Common myeloid progenitor, CD34-positive (primary cell): ENCODE measurements at places on chromosomes 2 and 18.

- no peak for DNase-seq
These were observed 110.7 kb upstream of the HNRNPA3 start for GRCh38 chr2:177101930-177102329.

DNA sequence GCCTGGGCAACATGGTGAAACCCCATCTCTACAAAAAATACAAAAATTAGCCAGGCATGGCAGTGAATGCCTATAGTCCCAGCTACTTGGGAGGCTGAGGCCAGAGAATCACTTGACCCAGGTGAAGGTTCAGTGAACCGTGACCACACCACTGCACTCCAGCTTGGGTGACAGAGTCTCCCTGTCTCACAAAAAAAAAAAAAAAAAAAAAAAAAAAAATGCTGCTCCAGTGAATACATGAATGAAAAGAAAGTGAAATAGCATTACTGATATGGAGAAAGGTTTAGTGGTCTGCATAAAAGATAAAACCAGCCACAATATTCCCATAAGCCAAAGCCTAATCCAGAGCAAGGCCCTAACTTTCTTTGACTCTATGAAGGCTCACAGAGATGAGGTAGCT, 44.5 kb downstream of the METTL8 start:
- no peak for DNase-seq

- DNase-seq, result no peak
These were observed 441.7 kb downstream of the ZNF521 start for GRCh38 chr18:24910221-24910620.

DNA sequence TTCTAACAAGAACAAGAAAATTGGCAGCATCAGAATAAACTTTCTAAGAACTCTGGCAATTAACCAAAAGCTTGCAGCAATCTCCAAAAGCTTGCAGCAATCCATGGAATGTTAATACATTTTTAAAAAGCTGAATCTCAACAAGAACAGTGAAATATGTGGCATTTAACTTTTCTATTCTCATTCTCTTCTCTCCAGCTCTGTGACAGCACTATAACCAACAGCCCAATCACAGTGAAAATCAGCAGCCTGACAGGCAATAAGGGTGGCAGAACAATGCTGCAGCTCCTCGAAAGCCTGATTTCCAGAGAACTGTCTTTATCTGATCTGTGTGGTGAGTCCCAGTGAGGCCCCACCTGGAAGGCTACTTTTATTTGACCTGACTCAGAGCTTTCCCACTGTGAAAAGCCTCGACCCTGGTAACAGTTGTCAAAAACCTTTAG, 60.0 kb downstream of the TMEM131 start:
- DNase-seq, result peak; percentile 20

GRCh38 chr2:175372704-175373701, 191.5 kb upstream of the ATP5MC3 start:
- peak; percentile 55 for DNase-seq

- DNase-seq, result no peak
These were observed 11.6 kb downstream of the HNRNPLL start for GRCh38 chr2:38591152-38591551.

DNA sequence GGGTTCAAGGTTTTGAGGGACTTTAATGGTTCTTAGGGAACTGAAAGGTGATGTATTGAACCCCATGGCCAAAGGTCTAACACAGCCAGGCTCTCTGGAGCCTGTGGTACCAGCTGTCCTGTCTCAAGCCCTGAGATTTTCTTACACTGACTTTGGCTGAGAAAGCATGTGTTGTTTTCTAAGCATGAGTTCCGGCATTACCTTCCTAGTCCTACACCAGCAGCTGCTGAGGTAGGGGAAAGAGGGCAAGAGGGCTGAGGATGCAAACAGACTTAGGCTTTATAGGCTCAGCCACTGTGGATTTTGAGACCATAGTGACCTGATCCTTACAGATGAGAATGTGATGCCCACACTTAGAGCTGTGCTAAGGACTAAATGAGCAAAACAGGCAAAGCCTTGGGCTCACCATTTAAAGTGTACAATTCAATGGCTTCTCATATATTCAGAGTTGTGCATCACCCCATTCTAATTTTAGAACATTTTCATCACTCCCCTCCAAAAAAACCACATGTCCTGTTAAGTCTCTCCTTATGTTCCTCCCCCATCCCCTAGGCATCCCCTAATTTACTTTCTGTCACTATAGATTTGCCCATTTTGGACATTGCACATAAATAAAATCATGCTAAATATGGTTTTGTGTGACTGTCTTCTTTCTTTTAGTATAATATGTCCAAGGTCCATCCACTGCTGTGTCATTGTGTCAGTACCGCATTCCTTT, 99.7 kb upstream of the OTOS start:
- DNase-seq, result no peak

GRCh38 chr2:85277416-85278158, 50.2 kb downstream of the TGOLN2 start:
- no peak for DNase-seq

GRCh38 chr2:10659898-10660568, 29.7 kb downstream of the NOL10 start:
- DNase-seq, result peak; percentile 7

- DNase-seq, result no peak
These were observed 1282.2 kb upstream of the ZEB2 start for GRCh38 chr2:145802133-145802532.

DNA sequence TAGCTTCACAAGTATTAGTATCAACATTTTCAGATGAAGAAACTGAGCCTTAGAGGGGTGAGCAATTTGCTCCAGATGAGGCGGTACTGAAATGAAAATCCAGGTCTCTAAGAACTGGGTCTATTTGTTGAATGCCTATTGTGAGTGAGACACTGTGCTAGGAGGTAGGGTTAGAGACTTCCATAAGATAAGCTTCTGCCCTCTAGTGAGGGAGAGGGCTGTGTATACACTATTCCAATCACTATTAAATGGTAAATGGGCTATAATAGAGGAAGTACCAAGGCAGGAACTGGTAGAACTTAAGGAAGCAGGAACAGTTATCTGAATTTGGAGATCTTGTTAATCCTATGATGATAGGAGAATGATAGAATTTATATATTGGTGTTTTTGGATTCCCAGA, 23.6 kb upstream of the GLS start:
- DNase-seq, result no peak
